Small intestine (tissue), 16 donors: ENCODE measurements at places on chromosomes 1 and 21.

DNA sequence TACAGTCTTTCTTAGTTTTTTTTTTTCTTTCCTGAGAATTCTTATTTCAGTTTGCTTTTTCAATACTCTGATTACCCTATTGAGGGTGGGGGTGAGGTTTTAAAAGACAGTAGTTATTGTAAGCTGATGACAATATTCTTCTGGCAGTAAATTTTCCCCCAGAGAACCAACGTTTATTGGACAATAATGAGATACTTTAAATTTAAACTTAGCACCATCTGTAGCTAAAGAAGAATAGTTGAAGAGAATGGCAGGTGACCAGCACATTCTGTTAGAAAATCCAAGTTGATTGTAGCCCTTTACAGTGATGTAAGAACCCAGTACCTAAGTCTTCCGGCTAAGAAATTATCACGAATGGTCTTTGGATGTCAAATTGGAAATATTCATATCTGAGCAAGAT, 364.6 kb upstream of the LYPLAL1 start:
- no peak for DNase-seq

- peak; percentile 45 for DNase-seq
These were observed 5.0 kb downstream of the SLC22A15 start for GRCh38 chr1:115980998-115981993.

DNA sequence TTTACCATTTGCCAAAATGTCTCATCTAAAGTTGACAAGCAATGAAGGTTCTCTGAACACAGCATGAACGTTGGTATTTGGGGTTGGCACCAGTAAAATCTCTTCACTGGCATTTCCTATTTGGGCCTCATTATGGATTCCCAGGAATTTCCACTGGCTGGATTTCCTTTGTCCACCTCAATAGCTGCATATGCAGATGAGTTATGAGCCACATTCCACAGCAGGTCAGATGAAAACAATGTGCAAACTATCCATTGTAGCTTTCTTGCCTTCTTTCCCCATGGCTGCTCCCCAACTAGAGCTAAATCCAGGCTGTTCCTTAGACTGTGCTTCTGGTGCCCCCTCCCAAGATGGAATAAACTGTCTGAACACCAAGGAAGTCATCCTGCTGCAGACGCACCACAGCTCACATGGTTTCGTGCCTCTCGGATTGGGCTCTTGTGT, 168.1 kb upstream of the FGGY start:
- no peak for DNase-seq

DNA sequence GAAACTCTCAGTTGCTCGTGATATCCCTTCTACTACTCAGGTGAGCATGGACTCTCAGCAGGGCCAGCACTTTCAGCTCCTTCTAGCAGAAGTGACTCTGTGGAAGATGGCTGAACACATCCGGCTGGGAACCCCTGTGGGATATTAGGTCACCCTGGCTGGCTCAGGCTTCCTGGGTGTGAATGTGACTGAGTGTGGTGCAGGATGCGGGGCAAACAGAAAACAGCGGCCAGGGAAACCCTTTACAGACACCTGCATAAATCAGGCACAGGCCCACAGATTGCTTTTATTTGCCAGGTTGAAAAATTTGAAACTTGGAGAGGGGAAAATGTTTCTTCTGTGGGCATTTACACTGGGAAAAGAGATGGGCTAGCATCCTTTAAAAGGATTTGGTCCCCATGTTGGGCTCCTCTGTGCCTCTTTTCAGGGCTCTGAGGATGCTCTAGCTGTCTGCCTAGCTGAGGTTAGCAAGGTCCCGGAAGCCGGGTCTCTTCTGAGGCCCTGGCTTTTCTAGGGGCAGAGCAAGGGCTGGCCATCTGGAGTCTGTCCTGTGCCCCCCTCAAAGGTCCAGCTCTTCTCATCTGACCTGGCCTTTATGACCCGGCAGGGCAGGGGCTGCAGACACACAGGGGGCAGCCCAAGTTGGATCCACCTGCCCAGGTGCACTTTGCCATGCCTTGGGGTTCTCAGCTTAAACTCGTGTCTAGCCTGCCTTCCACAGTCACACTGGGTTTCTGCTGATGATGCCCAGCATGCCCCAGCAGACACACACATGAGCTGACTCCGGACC, 243.0 kb downstream of the SIPA1L2 start:
- no peak for DNase-seq

DNA sequence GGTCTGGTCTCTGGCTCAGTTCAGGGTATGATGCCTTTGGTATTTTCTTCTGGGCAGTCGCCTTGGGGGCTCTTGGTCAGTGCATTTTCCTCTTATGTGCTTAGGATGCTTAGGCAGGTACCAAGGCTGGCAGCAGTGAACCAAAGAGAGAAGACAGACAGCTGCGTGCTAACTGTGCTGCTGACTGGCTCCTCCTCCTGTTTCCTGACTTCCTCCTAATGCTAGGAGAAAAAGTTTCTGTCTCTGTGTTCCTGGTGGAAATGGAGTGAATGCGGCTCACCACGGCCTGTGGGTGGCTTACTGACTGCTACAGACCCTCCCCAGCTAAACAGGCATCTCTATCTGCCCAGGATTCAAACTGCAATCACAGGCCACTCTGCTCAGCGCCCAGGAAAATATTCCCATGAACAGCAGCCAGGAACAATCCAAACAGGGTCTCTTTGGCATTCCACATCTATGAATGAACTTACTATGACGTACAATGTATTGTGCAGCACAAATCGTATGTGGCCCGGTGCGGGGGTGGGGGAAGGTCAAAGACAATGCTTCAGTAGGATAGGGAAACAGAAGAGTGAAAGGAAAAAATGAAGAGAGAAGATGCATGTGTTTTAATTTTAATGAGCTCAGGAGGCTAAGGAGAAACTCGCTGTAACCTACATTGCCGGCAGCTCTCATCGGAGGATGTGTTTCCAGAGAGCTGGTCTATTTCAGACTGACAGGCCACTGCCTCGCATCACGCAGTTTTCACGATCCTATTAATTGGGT, 2.8 kb downstream of the ABCG1 start:
- no peak for DNase-seq

- DNase-seq = peak; percentile 55
These were observed 725 bp downstream of the SLC25A33 start for GRCh38 chr1:9539829-9540550.

- DNase-seq = peak; percentile 64
These were observed 926 bp upstream of the SCMH1 start for GRCh38 chr1:41243079-41243385.

DNA sequence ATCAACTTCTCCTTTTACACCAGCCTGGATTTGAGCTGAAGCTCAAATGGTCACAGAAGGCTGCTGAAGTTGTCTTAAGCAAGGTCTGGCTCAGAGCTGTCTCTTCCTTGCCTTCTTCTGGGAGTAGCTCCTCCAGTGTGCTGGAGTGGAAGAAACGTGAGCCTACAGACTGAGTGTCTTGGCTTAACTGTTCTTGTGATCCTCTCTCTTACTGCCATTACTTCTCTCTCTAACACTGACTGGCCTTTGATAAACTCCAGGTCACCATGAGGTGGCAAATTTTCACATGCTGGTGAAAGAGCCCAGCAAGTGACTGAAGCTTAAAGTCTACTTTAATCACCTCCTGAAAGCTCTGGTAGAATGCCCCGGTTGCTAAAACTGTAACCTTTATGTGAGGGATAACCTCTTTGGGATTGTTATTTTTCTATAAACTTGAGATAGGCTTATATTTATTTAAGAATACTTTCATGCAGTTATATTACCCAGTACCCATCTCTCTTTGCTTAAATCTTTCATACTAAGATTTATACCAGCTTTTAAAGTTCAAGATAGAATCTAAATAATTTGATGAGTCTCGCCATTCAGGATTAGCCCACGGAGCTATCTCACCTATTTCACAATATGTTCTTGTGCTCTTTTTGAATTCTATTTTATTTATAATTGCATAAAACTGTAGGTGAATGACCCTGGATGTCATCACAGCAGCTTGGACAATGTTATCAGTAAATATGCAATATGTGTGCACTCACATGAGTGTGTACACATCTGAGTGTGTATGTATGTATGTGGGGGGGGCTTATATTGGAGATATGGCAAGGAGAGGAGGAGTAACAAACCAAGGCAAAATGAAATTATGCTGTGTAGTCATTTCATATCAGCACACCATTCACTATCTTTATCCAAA, 924.0 kb downstream of the LTN1 start:
- no peak for DNase-seq

- no peak for DNase-seq
These were observed 79.2 kb upstream of the SAMD11 start for GRCh38 chr1:844472-845026.

- DNase-seq = no peak
These were observed 9.8 kb upstream of the VWA5B1 start for GRCh38 chr1:20280906-20281305.

DNA sequence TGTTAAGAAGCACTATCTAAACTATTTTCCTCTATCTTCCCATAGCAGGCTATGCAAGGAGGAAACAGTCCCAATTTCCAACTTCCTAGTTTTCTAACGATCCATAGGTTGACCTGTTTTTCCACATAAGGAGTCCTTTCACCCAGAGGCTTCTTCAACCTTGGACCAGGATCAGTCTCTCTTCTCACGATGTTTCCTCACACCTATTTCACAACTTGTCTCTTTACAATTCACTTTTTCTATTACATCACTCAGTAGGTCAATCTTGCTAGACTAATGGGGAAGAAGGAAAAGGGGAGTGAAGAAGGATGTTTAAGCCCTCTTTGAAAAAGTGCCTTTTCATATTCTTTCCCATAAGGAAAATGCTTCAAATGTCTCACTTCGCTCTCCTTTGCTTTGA, 15.9 kb downstream of the PALMD start:
- no peak for DNase-seq

- DNase-seq = no peak
These were observed 35.2 kb downstream of the PEX14 start for GRCh38 chr1:10509809-10510509.

- DNase-seq = no peak
These were observed 12.1 kb upstream of the TAS1R2 start for GRCh38 chr1:18871401-18872070.

DNA sequence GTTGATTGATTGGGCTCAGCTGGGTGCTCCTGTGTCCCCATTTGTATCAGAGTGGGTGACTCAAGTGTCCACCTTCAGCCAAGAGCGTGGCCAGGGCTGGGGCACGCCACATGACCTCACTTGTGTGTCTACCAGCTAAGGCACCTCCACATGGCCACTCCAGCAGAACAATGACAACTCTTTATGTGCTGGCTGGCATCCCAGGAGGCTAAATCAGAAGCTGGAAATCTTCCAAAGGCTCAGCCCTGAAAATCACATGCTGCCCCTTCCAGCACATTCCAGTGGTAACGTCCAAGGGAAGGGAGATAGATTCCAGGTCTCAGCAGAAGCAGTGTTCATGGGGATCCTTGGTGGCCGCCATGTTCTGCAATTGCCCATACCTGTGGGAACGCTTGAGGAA, 585.5 kb downstream of the AJAP1 start:
- DNase-seq = no peak

DNA sequence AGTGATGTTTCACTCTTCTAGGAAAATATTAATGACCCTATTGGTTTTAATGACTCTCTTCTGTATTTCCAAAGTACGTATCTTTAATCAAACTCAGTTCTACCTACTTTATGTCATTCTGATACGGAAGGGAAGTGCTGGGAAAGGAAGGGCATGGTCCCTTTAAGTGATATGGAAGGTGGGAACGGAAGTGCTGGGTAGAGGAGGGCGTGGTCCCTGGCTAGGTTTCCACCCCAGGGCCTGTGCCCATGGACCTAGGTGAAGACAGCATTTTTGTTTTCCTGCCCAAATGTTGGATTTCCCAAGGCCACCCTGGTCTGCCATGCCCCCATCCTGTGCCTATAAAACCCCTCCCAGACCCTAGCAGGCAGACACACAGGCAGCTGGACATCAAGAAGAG, 24.0 kb downstream of the RGS4 start:
- no peak for DNase-seq

GRCh38 chr1:89871768-89872473, 51.1 kb downstream of the LRRC8D start:
- DNase-seq = no peak
